GM12878 (cell line): ENCODE measurements at places on chromosomes 1 and 21. TPM values are rescaled to one million over a fixed set of nuclear protein-coding genes. Genes with fewer than 3 reads are reported as not detected.

DNA sequence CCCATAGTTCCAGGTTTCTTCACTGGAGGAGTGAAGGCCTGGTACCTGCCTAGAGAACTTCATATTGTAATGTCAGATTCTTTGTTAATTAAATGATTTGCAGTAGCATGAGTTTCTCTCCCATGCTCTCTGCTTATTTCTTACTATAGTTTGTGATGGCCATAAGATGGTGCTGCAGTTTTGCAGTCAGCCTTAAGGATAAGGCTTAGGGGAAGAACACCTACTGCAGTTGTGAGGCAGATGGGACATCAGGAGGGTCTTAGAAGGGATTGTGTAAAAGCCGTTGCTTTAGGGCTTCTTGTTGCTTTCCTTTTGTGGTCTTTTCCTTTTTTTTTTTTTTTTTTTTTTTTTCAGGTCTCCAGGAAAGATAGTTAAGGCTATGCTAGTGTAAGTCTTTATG is 61.8 kb downstream of the MACF1 start:
- no peak overlapping the region for H3K4me3 ChIP-seq
- no peaks in the 10 kb centered on the region for H3K27me3 ChIP-seq
- peaks cover 2% of the 10 kb centered on the region for H3K36me3 ChIP-seq
- H3K4me1 ChIP-seq = peaks cover 57% of the 10 kb centered on the region

DNA sequence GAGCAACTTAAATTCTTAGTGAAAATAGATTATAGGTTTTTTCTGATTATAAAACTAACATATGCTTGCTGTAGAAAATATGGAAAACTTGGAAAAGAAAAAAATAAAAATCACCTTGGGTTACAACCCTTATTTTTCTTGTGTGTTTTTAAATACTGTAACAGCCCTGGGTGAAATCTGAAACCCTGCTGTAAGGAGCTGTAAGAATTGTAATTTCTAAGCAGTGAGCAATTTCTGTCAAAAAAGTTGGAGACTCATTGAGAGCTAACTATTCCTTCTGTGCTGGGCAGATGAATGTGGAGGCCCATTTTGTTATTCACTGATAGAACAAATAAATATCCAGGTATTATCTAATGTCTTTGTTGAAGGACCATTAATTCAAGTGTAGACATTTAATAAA is 42.6 kb downstream of the ADCY10 start:
- no peaks in the 10 kb centered on the region for H3K4me1 ChIP-seq
- no peak overlapping the region for H3K27ac ChIP-seq
- no peak for DNase-seq
- no peak overlapping the region for H3K4me3 ChIP-seq

GRCh38 chr1:24393892-24394291 is 19.7 kb downstream of the STPG1 start:
- no peaks in the 10 kb centered on the region for H3K27me3 ChIP-seq
- no peak for DNase-seq
- peaks cover 18% of the 10 kb centered on the region for H3K4me1 ChIP-seq
- H3K27ac ChIP-seq = no peak overlapping the region
- no peaks in the 10 kb centered on the region for H3K36me3 ChIP-seq

DNA sequence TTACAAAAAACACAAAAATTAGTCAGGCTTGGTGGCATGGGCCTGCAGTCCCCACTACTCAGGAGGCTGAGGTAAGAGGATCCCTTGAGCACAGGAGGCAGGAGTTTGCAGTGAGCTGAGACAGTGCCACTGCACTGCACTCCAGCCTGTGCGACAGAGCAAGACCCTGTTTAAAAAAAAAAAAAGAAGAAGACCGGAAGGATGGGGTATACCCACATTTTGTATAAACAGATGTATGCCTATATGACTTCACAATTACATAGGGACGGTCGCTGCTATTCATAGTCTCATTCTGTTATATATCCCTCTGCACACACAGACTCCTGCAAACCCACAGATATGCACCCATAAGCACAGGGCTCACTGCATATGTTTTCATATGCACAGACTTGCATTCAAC is 12.7 kb downstream of the LCK start:
- H3K36me3 ChIP-seq = peaks cover 5% of the 10 kb centered on the region; the same call in 1 of the 2 replicates
- peak overlapping the region; percentile 55; the same call in 1 of the 2 replicates for H3K27ac ChIP-seq
- H3K4me1 ChIP-seq = peaks cover 27% of the 10 kb centered on the region
- H3K4me3 ChIP-seq = 0 out of 2 replicates have a peak overlapping the region, but pooled peaks have one; percentile 11
- H3K27me3 ChIP-seq = no peaks in the 10 kb centered on the region
- no peak for DNase-seq

- H3K4me3 ChIP-seq = no peak overlapping the region
- H3K27ac ChIP-seq = no peak overlapping the region
- no peaks in the 10 kb centered on the region for H3K36me3 ChIP-seq
Observed at GRCh38 chr1:157098519-157098918, 1.1 kb downstream of the ETV3L start.

Gene CYP4A11
- 0.11 and 0.13 TPM in 2 replicates for total RNA-seq

- H3K36me3 ChIP-seq = no peaks in the 10 kb centered on the region
- H3K27me3 ChIP-seq = no peaks in the 10 kb centered on the region
- no peaks in the 10 kb centered on the region for H3K4me1 ChIP-seq
- H3K4me3 ChIP-seq = no peak overlapping the region
- no peak for DNase-seq
Observed at GRCh38 chr1:50522691-50523342, 99.6 kb upstream of the DMRTA2 start.

Gene MYBPH
- not detected in 2 replicates for total RNA-seq

DNA sequence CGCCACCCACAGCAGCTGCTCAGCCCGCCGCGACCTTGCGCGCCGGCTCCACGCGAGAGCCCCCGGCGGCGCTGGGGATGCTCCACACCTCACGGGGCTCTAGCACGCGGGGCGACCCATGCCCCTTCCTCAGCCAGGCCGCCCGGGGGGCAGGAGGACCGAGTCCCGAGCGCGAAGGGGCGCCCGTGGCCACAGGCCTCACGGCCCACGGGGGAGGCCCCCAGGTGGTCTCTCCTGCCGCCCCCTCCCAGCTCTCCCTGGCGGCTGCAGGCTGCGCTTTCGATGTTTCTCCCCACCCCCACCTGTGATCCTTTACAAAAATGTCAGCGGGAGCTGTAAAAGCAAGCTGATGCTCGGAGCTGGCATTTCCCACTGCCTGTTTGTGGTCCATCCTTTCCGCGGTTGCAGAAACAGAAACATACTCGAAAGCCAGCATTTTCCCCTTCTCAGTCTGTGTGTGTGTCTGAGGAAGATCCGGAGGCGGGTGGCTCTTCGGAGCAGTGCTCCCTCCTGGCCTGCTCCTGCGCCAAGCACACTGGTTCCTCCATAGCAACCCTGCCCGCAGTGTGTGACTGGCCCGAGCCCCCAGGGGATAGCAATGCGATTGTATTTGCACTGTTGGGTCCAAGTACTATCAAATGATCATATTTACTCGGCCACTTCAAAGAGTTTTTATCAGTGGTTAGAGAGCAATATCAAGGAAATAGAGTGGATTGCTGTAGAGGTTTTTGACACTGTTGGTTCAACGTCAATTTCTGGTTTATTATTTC is 2.1 kb downstream of the KIF26B start:
- H3K36me3 ChIP-seq = no peaks in the 10 kb centered on the region
- peak overlapping the region; percentile 50; the same call in 1 of the 2 replicates for H3K4me3 ChIP-seq
- peaks cover 26% of the 10 kb centered on the region for H3K27me3 ChIP-seq
- no peak for DNase-seq

Gene S100A16
- 0.51 TPM in 1 of 2 replicates, not detected in the other for total RNA-seq

Gene PYGO2
- total RNA-seq = 32.9 and 33.8 TPM in 2 replicates

Gene CZIB
- total RNA-seq = 32.8 and 38.1 TPM in 2 replicates

DNA sequence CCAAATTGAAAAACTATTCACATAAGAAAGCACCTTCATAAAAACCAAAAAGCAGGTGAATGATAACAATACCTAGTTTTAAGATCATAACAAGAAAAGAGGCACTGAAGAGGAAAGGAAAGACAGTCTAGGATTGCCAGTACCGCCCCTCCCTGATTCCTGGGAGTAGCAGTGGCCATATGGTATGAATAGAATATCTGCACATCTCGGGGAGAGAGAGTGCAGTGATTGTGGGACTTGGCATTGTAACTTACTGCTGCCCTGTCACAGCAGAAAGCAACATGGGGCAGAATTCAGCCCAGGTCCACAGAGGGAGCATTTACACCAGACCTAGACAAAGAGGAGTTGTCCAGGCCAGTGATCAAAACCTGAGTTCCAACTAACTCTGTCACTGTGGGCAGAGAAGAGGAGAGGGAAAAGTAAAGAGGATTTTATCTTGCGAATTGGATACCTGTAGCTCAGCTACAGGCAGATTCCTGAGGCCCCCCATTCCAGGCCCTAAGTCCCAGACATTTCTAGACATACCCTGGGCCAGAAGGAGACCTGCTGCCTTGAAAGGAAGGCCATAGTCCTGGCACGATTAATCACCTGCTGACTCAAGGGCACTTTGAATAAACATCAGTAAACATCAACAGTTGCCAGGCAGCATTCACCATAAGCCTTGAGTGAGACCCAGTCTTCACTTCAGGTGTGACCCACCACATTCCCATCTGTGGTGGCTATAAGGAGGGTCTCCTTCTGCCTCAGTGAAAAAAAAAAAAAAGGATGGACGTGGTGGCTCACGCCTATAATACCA is 397.5 kb downstream of the TGFB2 start:
- H3K27ac ChIP-seq = no peak overlapping the region
- DNase-seq = no peak
- H3K27me3 ChIP-seq = no peaks in the 10 kb centered on the region
- H3K4me1 ChIP-seq = no peaks in the 10 kb centered on the region
- H3K4me3 ChIP-seq = no peak overlapping the region
- H3K36me3 ChIP-seq = no peaks in the 10 kb centered on the region

DNA sequence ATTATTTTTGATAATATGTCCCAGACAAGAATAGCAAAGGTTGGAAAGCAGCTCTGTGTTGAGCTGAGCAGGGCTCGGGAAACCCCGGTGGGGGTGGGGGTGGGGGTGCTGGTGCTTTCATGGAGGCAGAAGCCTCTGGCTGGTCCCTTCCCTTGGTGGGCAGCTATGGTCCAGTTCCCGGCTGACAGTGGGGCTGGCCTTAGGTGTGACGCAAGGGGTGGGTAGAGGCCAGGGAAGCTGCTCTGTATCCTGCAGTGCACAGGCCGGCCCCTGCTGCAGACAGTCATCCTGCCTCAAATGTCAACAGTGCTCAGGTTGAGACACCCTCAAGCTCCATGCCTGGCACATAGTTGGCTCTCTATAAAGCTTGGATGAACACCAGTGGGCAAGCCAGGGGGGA is 8.9 kb downstream of the ACTL8 start:
- H3K27me3 ChIP-seq = no peaks in the 10 kb centered on the region
- no peak overlapping the region for H3K4me3 ChIP-seq
- no peak for DNase-seq
- H3K27ac ChIP-seq = no peak overlapping the region

DNA sequence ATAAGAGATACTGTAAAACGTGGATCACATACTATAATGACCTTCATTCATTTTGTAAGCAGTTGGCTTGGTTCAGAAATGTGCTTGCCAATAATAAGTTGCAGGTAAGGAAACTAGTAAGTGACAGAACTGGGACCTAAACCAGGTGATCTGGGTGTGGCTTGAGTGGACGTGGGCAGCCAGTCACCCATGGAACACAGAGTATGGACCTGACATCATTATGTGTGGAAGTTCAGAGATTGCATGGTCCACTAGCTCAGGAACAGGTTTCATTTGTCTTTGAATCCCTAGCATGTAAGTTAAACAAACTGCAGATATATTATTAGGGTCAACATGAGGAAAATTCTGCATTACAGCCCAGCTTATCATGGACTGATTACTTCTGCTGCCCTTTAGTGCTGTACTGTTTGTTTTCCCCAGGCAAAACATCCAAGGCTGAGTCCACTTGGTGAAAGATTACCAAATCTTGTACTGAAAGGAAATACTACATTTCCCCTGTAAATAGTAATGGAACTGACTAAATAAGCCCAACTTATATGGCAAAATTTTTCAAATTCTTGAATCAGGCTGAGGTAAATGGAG is 327.3 kb upstream of the SGIP1 start:
- no peak overlapping the region for H3K4me3 ChIP-seq
- H3K36me3 ChIP-seq = no peaks in the 10 kb centered on the region
- no peak for DNase-seq
- H3K27ac ChIP-seq = no peak overlapping the region
- no peaks in the 10 kb centered on the region for H3K4me1 ChIP-seq

Gene CADM3
- not detected in 2 replicates for total RNA-seq

GRCh38 chr1:79604490-79605198 is 598.1 kb upstream of the ADGRL4 start:
- H3K4me1 ChIP-seq = no peaks in the 10 kb centered on the region
- DNase-seq = no peak
- H3K27ac ChIP-seq = no peak overlapping the region
- H3K27me3 ChIP-seq = no peaks in the 10 kb centered on the region
- H3K4me3 ChIP-seq = no peak overlapping the region

- H3K27ac ChIP-seq = no peak overlapping the region
- no peaks in the 10 kb centered on the region for H3K36me3 ChIP-seq
- DNase-seq = no peak
Observed at GRCh38 chr1:199122532-199123311, 483.9 kb downstream of the PTPRC start.

Gene TRIM63
- total RNA-seq = not detected in 2 replicates

DNA sequence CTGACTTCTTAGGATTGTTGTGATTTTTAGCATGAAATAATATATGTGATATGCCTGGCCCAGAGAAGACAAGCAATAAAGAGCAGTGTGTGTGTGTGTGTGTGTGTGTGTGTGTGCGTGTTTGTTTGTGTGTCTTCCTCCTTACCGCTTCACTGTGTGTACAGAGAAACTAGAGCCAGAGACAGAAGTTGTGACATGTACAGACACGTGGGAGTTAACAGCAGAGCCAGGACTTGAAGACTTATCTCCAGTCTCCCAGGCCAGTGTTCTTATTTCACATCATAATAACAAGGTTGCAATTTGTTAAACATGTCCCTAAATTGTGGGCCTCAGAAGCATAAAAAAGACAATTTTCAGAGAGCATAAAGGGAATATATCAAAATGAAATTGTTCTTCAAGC is 192.0 kb upstream of the JUN start:
- peaks cover 4% of the 10 kb centered on the region; the same call in 1 of the 2 replicates for H3K4me1 ChIP-seq
- no peaks in the 10 kb centered on the region for H3K36me3 ChIP-seq
- H3K27me3 ChIP-seq = no peaks in the 10 kb centered on the region
- no peak overlapping the region for H3K4me3 ChIP-seq
- DNase-seq = no peak

GRCh38 chr21:44261675-44262295 is at the start of gene DNMT3L:
Gene DNMT3L (minus strand): TSS chr21:44261897. CDS start chr21:44261259, 638 bp downstream.
- H3K27ac ChIP-seq = no peak within 1 kb of the TSS
- no peaks in the 10 kb centered on the region for H3K36me3 ChIP-seq
- H3K4me3 ChIP-seq = no peak within 1 kb of the TSS

- H3K36me3 ChIP-seq = no peaks in the 10 kb centered on the region
- no peaks in the 10 kb centered on the region for H3K27me3 ChIP-seq
- H3K27ac ChIP-seq = no peak overlapping the region
- DNase-seq = no peak
- H3K4me1 ChIP-seq = no peaks in the 10 kb centered on the region
- H3K4me3 ChIP-seq = no peak overlapping the region
Observed at GRCh38 chr1:213690341-213690917, 297.3 kb upstream of the PROX1 start.

Gene EFNA1
- total RNA-seq = 0.28 TPM in 1 of 2 replicates, not detected in the other

- no peaks in the 10 kb centered on the region for H3K27me3 ChIP-seq
- no peaks in the 10 kb centered on the region for H3K4me1 ChIP-seq
- no peak overlapping the region for H3K27ac ChIP-seq
Observed at GRCh38 chr21:25029580-25029979, 577.7 kb downstream of the MRPL39 start.
